ENCODE measurements at places on chromosomes 1 and 21.
A peak's percentile ranks its signal among the peaks of the same experiment; 100 is the strongest.

GRCh38 chr21:18138507-18138906 lies 106.1 kb upstream of the CHODL start:
- no peak for DNase-seq

DNA sequence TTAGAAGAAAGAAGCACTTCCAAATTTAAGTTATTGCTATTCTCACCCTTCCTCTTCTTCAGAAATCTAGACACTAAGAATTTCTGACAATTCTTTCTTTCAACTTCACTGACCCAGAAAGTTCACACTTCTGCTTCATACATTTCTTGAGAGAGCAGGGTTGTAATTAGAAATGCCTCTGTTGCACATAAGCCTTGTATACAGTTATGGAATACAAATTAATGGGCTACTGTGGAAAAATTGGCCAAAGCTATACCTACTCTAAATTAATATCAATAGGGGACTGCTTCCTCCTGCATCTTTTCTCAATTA lies 1.5 kb downstream of the TNFSF18 start:
- no peak for DNase-seq

DNA sequence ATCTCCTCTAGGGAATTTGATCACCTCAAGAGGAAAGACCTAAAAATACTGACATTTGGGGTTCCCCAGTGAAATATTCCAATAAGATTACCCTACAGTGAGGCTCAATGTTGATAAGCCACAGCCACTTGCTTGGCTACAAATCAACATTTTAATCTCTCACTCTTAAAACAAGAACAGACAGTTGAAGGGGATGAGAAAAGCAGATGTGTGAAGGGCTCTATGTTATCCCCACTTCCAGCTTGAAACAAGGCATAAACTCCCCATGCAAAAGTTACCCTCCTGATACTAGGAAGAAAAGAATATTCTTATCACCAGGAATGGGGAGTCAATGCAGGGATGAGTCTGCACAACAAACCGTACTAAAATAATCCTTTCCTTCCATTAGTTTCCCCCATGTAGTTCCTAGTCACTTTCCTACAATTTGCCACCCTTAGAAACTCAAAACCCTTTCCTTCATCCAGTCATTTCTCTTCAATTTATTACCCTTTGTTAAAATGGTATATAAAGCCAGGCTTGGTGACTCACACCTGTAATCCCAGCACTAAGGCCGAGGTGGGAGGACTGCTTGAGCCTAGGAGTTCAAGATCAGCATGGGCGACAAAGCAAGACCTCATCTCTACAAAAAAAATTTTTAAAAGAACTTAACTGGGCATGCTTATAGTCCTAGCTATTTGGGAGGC lies 29.5 kb downstream of the LPGAT1 start:
- DNase-seq: no peak

DNA sequence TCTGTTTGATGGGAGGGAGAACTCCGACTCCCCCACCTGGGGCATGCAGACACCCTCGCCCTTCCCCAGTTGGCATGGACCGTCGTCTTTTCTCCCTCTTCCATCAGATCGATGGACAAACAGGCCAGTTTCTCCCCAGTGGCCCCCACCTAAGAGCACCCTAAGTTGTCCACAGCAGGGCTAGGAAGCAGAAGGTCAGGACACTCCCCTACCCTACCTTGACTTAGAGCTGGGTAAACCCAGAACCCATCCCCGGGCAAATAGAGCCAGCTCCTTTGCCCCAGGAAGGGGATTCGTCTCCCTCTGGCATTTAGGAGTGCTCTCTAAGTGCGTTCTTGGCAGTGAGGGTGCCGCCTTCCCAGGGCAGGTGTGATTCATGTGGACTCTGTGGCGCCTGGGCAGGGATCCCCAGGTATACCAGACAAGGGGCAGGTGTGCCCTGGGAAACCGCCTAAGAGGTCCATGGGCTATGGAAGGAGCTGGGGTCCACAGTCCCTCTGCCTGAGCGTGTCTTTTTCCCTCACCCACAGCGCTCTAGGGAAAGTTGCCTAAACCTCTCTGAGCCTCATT lies 2.7 kb upstream of the RUNX3 start:
- no peak for DNase-seq

GRCh38 chr1:147851149-147851548 lies 51.4 kb upstream of the GJA8 start:
- no peak for DNase-seq

DNA sequence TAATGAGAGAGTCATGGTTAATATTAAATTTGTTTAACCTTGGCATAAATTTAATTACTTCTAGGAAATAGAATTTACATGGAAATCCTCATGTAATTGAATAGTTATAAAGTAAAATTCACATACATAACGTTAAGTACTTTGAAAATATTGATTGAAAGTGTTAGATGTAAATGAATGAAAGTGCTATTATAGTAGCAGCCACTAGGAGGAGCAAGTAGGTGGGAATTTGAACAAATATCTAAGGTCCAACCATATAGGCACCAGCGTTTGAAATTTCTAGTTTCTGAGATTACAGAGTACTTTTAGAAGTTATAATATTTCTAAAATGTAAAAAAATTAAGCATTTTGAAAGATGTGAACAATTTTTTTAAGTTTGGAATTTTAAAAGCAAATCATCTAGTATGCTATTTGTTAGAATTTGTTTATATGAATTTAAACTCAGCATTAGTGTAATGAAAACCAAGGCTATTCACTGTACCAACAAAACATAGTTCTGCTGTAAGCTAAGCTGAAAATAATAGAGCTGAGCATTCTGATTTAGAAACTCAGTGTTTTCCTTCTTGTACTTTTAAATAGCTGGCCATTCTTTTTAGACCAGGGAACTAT lies 3.3 kb downstream of the B3GALT2 start:
- DNase-seq: no peak

GRCh38 chr1:181088079-181089016 lies at the start of gene IER5:
IER5 (plus strand) TSS chr1:181088700; CDS start chr1:181088903, 203 bp downstream.
- DNase-seq: peak; percentile 80

- DNase-seq: no peak
Observed at GRCh38 chr21:34280389-34280795, 83.4 kb upstream of the KCNE2 start.

DNA sequence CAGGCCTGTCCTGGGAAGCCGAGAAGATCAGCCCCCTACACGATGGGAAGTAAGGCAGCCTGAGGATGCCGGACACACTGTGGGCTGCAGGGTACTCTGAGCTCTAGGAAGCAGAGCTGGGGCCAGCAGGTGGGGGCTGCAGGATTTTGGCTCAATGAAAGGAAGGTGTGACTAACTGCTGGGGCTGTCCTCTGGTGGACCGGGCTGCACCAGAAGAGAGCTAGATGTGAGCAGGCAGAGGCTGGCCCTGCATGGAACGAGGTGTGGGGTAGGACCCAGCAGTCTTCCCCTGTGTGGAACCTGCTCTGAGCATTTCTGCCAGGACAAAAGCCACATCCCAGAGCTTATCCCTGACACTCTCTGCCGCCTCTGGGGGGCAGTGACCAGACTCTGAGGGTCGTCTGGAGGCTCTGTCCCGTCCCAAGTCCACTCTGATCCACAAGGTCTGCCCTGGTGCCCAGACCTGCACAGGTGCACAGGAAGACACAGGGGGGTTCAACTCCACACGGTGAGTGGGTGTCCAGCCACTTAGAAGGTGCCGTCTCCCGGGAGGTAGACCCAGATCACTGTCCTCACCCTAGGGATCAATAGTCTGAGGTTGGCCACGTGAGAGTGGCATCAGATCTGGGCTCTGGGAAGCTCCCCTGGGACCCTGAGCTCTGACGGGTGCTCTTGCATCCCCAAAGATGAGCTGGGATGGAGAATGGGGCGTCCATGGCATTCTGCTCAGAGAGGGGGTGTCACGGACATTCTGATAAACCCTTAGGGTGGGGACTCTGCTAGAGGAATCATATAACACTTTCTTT lies 187.6 kb upstream of the VAMP3 start:
- DNase-seq: no peak

GRCh38 chr1:234568345-234568744 lies 41.6 kb downstream of the IRF2BP2 start:
- no peak for DNase-seq

GRCh38 chr1:3584915-3585314 lies 26.4 kb downstream of the MEGF6 start:
- no peak for DNase-seq

- no peak for DNase-seq
Observed at GRCh38 chr1:221184131-221184794, 305.0 kb downstream of the HLX start.

DNA sequence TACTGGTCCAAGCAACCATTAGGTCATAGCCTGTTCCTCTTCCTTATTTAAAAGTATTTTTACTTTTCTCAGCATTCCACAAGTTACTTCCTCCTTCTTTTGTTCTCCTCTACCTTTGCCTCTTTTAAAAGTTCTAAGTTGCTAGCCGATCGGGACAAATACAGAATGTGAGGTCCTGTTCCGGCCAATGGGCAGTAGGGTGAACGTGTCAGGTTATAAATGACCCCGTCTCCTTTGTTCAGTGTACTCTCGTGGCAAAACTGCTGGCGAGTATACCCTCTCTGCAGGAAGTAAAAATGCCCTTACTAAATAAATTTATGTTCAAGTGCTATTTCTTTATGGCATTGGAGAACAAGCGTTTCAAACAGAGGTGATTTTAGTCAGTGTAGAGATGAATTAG lies 2.5 kb downstream of the ADCY10 start:
- DNase-seq: no peak

DNA sequence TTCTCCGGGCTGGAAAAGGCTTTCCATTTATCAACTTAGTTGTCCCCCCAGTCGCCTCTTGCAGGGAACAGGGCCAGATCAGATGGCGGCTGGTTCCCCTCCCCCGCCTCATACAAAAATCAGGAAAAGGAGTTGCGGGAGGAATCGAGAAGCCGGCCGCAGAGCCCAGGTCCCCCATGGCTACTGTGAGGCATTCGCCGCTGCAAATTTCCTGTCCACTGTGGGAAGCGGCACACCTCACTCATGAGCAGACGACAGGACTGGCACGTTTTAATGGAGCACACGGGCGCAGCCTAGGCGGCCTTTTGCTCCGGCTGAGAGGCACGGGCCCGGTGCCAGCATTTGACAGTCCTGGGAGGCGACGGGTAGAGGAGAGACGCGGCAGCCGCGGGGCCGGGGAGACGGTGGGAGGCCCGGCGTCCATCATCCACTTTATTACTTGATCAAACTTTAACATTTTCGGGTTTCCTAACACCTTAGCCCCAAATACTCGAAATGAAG lies 1.1 kb downstream of the GNG4 start:
- no peak for DNase-seq

DNA sequence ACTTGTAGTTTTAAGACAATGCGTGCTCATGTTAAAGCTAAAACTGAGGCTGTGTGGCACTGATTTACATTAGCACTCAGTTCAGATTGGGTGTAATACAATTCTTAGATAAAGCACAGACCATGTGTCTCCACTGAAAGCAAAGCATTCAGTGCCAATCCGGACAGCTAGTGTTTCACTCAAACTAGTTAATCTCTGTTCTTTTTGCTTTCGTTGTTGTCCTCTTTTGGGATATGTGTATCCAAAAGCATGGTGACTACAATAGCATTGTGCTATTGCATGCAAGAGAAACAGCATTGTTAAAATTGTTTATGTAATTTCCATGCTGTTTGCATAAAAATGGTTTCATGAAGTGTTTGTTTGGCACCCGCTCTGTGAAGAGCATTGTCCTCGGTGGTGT lies 54.6 kb downstream of the F3 start:
- no peak for DNase-seq

GRCh38 chr1:233042834-233043233 lies 92.4 kb downstream of the NTPCR start:
- DNase-seq: no peak

GRCh38 chr1:40973912-40974311 lies 5.6 kb upstream of the CTPS1 start:
- DNase-seq: no peak

DNA sequence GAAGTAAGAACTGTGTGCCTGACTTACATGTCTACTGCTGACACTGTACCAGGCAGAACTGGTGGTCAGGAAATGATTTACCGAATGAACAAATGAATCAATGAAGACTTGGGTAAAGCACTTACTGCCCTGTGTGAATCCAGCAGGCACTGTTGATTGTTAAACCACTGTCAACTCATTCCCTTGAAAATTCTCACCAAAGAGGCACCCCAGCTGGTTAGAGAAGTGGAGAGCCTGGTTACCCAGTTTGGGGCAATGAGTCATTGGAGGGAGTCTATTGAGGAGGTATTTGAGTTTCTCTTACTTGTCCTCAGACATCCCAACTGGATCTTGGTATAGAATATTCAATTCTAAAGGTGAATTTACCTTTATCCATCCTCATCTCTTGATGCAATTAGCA lies 34.2 kb downstream of the JUN start:
- DNase-seq: no peak

- no peak for DNase-seq
Observed at GRCh38 chr1:232183266-232183800, 446.6 kb downstream of the SIPA1L2 start.

- DNase-seq: no peak
Observed at GRCh38 chr1:14672005-14672404, 73.5 kb downstream of the KAZN start.

DNA sequence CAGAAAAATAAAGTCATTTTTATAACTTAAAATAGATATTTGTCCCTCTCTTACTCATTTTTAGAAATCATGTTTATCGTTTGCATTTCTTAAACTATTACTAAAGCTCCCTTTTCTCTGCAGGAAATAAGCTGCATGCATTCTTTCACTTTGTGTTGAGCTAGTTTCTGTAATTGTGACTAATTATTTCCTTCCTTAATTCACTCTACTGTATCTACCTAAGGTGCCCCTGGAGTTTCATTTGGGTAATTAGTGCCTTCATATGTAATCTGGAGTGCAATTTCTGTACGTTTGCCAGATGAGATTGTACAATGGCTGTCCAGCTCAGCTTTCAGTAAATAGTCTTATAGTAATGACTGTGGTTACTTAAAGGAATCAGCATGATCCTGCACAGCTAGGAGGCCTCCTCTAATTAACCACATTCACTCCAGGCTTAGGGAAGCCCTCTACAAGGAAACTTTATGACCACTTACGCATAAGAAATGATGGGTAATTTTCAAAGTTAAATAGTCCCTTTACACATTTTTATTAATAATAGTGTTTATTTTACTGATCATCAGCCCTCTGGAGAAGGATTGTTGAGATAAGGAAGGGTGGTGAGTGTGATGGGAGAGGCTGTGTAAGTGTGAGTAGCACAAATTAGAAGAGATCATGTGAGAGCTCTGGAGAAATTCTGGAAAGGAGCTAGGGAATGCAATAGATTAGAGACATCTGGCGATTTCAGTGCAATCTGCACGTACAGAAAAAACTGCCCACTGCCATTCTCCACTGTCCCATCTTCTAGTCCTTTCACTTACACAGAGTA lies 86.8 kb downstream of the LRRC8C start:
- no peak for DNase-seq

GRCh38 chr1:183932412-183932811 lies 105.1 kb downstream of the COLGALT2 start:
- peak; percentile 44 for DNase-seq

GRCh38 chr1:66243548-66244130 lies 290.3 kb upstream of the SGIP1 start:
- DNase-seq: no peak

- DNase-seq: no peak
Observed at GRCh38 chr21:46128106-46128932, 27.1 kb downstream of the FTCD start.

- peak; percentile 97 for DNase-seq
Observed at GRCh38 chr1:115545791-115546733, 95.7 kb upstream of the VANGL1 start.

GRCh38 chr1:229130028-229130668 lies 140.8 kb upstream of the RAB4A start:
- no peak for DNase-seq

GRCh38 chr1:31665234-31665878 lies 20.7 kb upstream of the PEF1 start:
- no peak for DNase-seq

Measured in GM04503 (cell line).